ENCODE measurements at places on chromosomes 4 and X.

GRCh38 chr4:183909801-183910200 is 4.7 kb downstream of the STOX2 start:
- no peak for DNase-seq

DNA sequence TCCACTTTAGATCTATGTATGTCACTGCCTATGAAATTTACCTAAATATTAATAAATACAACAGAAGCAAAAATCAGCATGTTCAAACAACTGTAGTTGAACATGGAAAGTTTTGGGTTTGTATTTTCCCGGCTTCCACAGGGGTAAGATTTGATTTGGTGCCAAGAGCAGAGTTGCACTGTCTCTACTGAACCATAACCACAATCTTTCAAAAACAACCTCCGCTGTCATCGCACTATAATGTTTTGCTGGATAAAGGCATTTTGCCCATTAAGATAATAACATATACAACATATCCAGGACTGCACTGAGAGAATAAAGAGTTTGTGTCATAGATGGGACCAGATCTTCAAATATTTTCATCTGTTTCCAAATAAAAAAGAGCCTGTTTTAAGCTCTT is 94.9 kb downstream of the TENM3 start:
- no peak for DNase-seq

GRCh38 chr4:146957237-146957636 is 11.6 kb upstream of the TTC29 start:
- no peak for DNase-seq

- DNase-seq: no peak
Measured at GRCh38 chrX:16834806-16835205, 35.4 kb downstream of the RBBP7 start.

- no peak for DNase-seq
Measured at GRCh38 chr4:114163051-114163450, 183.6 kb upstream of the ARSJ start.

DNA sequence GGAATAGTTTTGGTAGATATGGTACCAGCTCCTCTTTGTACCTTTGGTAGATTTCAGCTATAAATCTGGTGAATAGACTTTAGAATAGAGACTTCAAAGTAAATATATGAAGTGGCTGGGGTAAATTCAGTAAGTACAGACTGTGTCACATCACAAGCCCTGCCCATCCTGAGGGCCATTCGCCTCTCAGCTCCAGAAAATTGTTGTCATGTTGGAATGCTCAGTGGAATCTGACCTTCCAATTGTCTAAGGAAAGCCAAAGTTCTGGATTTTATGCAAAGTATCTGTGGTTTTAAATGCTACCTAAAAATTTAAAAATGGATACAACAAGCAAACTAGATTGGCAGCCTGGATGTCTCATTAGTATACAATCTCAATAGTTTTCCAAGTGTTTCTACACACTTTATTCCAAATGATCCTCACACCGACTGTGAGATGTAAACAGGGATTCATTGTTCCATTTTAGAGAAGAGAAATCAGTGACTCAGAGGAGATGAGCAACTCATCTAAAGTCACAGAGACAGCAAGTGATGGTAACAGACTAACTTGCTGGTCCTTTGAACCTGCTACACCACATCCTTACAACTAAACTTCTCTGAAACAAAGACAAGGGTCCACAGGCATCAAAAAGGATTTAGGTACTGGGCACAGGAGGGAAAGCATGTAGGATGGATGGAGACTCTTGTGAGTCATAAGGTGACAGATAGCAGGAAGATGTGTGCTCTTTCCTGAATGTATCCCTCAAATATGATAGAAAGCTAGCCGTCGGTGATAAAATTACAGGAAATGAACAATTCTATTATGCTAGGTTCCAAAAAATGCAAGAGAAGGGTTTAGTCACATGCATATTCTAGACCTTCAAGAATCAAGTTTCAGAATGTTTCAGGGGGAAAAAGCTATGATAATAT is 127.3 kb downstream of the ATP10D start:
- DNase-seq: no peak

DNA sequence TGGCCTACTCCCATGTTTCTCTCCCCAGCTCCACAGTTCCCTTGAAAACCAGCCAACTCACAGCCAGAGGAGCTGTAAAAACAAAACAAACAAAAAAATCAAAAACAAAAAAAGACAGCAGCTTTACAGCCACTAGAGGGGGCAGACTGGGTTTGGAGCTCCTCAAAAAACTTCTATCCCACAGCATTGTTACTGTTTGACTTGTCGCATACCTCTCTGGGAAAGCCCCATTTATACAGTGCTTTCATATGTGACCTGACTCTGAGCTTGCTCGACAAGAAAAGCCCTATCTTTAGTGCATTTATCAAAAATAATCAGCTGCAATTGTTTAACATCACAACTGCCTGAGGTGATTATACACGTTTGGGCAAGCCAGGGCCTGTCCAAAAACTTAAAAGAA is 21.6 kb downstream of the TSPAN6 start:
- DNase-seq: no peak

GRCh38 chr4:138500869-138501268 is 258.7 kb upstream of the SLC7A11 start:
- DNase-seq: no peak

- no peak for DNase-seq
Measured at GRCh38 chr4:116400480-116400879, 684.9 kb downstream of the TRAM1L1 start.

DNA sequence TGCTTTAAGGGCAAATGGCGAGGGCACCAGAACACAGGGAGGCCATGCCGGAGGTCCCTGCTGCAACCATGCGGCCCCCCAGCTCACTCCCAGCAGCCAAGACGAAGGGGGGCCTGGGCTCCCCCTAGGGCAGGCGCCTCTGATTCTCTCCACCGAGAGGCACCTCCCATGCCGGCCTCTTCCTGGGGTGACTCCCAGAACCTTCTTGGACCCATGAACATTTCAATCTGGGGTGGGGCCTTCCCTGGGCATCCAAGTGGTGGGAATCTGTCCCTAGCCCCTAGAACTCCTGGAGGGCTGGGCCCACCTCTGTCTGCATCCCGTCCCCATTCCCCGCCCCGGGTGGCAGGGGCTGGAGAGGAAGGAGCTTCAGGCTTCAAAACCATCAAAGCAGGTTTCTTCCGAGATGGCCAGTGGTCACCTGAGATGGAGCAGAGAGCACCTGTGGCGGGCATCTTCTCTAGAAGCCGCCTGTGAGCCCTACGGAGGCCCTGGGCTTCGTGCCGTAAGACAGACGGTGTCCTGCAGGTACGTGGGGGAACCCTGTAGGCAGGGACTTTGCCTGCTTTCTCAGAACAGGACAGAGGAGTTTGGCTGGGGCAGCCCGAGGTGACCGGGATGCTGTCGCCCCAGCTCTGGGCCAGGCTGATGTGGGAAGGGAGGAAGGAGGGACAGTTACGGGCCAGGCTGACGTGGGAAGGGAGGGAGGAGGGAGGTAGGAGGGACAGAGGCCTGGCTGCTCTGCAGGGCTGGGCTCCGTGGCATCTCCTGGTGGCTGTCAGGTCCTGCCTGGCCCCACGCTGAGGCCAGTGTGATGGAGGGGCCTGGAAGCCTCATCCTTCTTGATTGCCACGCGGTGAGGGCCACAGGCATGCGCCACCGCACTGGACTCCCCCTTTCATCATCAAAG is 6.8 kb upstream of the SLC25A6 start:
- no peak for DNase-seq

- no peak for DNase-seq
Measured at GRCh38 chr4:113826421-113826820, 64.9 kb upstream of the CAMK2D start.

DNA sequence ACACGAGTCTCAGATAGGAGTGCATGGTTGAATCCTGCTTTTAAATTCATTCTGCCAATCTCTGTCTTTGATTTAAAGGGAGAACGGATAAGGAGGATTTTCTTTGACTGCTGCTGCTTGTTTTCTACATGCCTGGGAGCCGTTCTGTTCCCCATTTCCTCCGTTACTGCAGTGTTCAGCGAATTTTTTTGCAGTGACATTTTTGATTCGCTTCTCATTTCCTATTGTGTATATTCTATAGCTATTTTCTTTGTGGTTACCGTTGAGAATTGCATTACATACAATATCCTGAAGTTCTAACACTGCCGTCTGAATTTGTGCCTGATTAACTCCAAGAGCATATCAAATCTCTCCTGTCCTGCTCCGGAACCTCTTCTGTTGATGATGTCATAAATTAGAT is 14.8 kb upstream of the MAEA start:
- no peak for DNase-seq

- no peak for DNase-seq
Measured at GRCh38 chrX:39840581-39841093, 257.1 kb downstream of the BCOR start.

- DNase-seq: no peak
Measured at GRCh38 chr4:88549815-88550214, 26.2 kb upstream of the PYURF start.

DNA sequence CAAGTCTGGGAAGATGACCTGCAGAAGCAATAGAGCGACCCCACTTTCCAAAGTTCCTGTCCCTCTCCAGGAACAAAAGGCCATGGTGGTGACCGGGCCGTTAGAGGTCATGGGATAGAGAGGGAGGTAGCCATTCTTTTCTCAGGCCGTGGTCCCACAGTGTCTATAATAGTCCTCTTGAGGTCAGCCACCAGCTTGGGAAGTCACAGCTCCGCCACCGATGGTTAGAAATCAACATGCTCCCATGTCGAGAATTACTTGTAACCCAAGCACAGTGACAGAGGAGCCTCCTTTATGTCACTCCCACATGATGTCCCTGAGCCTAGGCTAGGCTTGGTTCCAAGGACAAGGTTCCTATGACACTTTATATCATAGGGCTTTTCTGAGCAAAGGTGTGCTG is 48.3 kb upstream of the CBR4 start:
- DNase-seq: no peak

DNA sequence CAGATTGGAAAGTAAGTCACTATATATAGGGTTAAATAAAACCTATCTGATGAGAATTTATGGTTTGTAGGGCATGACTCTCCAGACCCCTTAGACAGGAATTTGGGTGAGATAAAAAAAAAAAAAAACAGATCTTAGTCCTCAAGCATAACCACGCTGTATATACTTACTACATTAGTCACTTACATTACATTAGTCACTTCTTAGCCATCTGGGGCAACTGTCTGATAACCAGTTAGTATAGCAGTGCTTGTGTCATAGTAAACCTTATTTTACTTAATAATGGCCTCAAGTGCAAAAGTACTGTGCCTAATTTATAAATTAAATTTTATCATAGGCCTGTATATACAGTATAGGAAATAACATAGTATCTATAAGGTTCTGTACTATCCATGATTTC is 60.2 kb upstream of the RPS6KA6 start:
- DNase-seq: no peak

GRCh38 chrX:74133156-74133796 is 170.7 kb upstream of the ZCCHC13 start:
- no peak for DNase-seq

DNA sequence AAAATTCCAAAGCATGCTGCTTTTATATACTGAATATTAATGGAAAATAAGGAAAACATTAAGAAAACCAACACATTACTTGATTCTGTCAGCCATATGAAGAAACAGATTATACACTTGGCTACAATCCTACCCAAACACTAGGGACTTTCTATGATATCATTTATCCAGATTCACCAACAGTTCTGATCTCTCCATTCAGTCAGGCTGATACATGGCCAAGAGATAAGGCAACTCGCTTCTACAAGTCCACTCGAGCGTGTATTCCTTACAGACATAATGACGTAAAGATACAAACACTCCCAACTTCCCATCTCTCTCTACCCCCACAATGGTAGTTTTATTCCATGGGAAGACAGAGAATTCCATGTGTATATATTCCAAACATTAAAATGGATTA is 44.5 kb downstream of the NEK1 start:
- DNase-seq: no peak

- no peak for DNase-seq
Measured at GRCh38 chr4:3441501-3442459, at the start of gene HGFAC. Gene HGFAC (plus strand): TSS chr4:3441968. CDS start chr4:3442002, 34 bp downstream.

GRCh38 chrX:45001048-45001447 is 128.1 kb downstream of the KDM6A start:
- no peak for DNase-seq

GRCh38 chr4:55670695-55671094 is 34.6 kb upstream of the NMU start:
- DNase-seq: no peak

DNA sequence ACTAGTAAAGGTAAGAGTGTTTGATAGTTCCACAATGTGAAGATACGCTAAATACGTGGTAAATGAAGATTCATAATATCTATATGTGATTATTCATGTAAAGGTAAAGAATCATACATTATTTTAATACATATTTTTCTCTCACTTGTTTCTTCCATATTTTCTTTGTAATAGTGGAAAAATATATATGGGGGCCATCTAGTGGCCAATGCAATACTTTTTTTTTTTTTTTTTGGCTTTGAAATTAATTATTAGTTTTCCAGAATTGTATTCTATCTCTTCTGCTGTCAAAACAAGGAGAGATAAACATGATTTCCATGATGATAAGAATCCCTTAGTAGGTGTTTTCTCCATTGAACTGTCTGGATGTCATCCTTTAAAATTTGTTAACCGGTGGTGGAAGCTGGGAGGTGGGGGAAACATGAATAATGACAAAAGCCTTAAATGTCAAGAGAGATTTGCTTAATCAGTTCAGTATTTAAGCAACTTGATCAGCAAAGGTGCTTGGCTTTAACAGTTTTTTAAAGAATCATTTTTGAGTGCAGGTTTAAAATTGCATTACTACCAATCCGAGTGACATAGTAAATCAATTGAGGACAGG is 508.7 kb upstream of the HTR2C start:
- DNase-seq: no peak

DNA sequence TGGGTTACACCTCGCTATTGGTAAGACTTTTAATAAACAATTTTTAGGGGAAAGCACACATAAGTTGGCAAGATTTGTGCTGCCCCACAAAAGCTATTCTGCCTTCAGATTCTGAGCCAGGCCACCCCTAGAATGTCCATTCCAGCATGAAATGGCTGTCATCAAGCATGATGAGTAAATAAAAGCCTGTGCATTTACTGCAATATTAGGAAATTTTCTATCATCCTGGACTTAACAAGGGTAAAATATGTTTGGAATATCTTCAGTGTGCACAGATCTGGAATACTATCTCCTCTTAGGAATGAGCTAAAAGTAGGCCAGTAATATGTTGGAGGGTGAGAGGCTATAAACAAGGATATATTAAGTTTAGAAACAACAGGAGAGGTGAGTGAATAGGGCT is 510.9 kb downstream of the ANKRD50 start:
- no peak for DNase-seq
